A549 treated with ZK216348 at 1 μM for 4 hours (cell line): ENCODE measurements at places on chromosomes 3 and 15. TPM values are rescaled to one million over a fixed set of nuclear protein-coding genes. Genes with fewer than 3 reads are reported as not detected.

The DPPA4 gene
- not detected in 5 replicates for total RNA-seq

The UCN2 gene
- total RNA-seq, result 4.6 to 11.7 TPM (median 8.9 TPM) in 5 replicates

The AGBL1 gene
- total RNA-seq, result not detected in 5 replicates

The C3orf33 gene
- total RNA-seq, result 4.3 to 7.5 TPM (median 6.5 TPM) in 5 replicates

The KCNMB2 gene
- not detected in 5 replicates for total RNA-seq

The APOD gene
- total RNA-seq, result 0.54 to 1.4 TPM (median 0.93 TPM) in 5 replicates

The GNAT1 gene
- 0.07 TPM in 1 of 5 replicates, not detected in the others for total RNA-seq

The ZMYND10 gene
- total RNA-seq, result 0.89 to 2.2 TPM (median 1.5 TPM) in 5 replicates

The DZIP1L gene
- 6.6 to 11.4 TPM (median 8.4 TPM) in 5 replicates for total RNA-seq

The GPR149 gene
- total RNA-seq, result not detected in 5 replicates

The CKMT1A gene
- 0.88 to 4.0 TPM (median 3.3 TPM) in 5 replicates for total RNA-seq
